ENCODE measurements at places on chromosomes 4 and X.

DNA sequence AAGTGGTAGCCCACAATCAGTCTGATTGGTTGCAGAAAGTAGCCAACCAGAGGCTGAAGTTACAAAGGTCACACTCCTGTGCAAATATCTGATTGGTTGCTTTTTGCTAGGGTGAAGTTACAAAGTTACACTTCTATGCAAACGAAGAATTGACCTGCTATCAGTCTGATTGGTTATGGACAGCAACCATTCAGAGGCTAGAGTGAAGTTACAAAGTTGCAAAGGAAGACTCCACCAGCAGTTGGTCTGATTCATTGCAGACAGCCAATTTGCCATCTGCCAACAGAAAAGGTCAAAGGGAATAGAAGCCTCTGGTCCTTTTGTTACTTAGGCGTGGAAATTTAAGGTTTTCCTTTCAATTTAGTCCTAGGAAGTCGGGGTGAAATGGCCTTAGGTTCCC lies 377.7 kb downstream of the PRDM5 start:
- no peak for DNase-seq

DNA sequence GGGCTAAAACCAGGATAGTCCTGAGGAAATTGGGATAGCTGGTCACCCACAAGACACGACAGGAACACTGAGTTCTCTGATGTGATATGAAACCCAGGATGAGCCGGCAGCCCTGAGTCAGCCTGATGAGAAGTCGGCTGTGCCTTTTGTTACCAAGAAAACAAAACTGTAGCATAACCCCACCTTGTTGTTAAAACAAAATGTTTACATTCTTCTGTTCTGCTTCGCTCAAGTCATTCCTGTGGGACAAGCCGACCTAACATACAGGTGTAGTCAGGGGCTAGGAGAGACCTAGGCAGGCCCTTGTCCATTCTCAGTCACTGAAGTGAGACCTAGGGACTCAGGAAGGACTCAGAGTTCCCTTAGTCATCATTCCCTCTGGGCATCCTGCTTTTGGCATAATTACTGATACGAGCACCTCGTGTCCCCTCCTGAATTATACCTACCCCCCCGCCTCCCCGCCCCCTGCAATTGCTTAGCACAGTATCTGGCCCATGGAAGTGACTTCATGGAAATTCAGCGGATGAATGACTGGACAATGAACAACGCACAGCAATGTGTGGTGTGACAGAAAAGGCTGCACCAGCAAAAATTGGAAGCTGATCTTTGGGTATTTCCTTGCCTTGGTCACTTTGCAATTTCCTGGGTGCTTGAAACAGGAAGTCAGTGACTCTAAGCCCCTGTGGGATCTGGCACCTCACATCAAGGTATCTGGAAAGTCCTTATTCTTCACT lies 31.9 kb upstream of the TLR2 start:
- DNase-seq = no peak

DNA sequence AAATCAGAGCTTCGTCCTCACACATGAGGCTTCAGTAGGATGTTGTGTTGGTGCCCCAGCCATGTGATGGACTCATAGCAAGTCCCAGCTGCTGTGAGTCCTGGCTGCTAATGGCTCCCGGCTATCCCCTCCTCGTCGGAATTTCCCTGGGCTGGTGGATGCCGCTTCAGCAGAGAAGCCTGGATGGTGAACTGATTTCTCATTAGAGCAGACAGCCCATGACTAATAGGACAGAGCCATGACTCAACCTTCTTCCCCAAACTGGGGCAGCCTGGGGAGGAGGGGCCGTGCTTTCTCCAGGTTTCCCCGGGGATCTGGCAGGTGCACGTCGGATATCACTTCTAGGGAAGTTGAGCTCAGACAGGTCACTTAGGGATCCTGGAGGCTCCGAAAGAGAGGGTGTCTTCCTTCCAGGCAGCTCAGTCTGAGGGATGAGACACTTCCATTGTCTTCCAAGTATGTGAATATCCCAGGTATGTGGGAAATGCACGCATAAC lies 112.7 kb downstream of the ASMT start:
- DNase-seq = no peak

- DNase-seq = no peak
Observed at GRCh38 chrX:18707426-18708049, at the start of gene PPEF1. Gene PPEF1, plus strand, starts transcription at chrX:18707645. Its CDS starts 136 bp downstream, at chrX:18707781.

DNA sequence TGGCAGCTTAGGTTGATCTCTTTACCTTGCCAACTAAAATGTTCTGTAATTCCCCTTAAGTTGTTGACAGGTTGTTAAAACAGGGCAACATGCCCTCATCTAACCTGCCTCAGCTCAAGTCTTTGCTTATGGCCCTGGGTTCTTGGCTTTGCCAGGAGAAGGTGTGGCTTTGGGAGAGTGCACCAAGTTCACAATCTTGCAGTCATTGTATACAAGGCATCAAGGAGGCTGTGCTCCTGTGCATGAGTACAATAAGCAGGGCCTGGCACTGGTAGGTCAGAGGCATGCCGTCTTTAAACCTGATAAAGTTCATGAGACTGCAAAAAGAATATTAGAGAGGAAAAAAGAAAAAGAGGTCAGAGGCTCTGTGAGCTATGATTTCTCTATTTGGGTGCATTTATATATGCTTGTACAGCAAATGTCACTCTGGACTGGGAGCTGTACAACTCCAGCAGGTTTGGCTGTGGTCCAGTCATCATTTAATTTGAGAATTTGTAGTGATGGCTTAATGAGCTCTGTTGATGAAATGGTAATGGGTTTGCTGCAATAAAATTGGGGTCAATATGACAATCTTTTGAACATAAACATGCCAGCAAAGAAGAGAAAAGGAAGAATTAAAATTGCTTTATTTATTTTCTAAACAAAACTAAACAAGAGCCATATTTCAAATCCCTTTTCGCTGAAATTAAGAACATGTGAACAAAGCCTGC lies 30.3 kb downstream of the AREG start:
- no peak for DNase-seq

DNA sequence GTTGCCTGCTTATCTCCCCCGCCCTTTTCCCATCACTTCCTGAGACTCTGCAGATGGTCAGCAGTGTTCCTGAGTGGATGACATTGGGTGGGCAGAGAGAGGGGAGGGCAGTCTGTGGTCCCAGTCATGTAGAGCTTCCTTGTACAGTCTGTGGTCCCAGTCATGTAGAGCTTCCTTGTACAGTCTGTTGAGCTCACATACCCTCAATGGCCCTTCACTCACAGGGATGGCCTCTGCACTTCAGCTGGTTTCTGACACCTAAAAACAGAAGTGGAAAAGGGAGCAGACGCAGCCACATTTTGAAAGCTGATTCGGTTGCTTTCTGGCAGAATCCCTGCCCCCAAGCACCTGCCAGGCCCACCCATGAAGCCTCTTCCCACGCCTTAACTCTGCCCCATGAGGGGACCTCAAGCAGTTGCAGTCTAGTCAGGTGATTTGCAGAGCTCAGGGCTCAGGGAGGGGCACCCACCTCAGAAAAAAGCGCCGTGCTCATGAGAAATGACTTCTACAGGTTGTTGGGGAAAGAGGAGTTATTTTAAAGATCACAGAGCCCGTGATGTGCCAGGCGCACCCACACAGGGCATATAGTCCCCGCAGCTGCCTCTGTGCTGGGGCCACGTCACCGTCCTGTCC lies 3.6 kb upstream of the TMEM271 start:
- no peak for DNase-seq

GRCh38 chr4:10872833-10873517 lies 188.4 kb upstream of the CLNK start:
- no peak for DNase-seq

GRCh38 chrX:131054906-131055305 lies 3.2 kb upstream of the ARHGAP36 start:
- no peak for DNase-seq

DNA sequence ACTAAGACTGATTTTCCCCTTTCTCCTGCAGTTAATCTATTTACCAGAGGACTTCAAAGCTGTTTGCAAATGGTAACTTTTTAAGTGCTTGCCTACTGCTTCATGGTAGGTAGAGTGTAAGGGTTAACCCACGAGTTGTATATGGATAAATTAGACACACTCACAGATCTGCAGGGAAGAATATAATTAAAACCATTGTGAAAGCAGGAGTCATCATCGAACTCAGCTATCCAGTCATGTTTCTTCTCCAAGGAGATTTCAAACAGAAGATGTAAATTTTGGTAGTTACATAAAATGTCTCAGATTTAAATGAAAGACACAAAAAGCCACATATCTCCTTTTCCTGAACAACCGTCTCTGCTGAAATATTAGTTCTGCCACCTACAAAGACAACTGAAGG lies 549 bp upstream of the XG start:
- DNase-seq = no peak

Data from stimulated activated CD4-positive, alpha-beta T cell treated with anti-CD3 and anti-CD28 coated beads, Interleukin-4, amount 100 ng/mL, for 24 hours (primary cell).